ENCODE measurements at places on chromosomes 13 and 19.

- DNase-seq: no peak
Measured at GRCh38 chr13:34465423-34465922, 476.6 kb upstream of the NBEA start.

DNA sequence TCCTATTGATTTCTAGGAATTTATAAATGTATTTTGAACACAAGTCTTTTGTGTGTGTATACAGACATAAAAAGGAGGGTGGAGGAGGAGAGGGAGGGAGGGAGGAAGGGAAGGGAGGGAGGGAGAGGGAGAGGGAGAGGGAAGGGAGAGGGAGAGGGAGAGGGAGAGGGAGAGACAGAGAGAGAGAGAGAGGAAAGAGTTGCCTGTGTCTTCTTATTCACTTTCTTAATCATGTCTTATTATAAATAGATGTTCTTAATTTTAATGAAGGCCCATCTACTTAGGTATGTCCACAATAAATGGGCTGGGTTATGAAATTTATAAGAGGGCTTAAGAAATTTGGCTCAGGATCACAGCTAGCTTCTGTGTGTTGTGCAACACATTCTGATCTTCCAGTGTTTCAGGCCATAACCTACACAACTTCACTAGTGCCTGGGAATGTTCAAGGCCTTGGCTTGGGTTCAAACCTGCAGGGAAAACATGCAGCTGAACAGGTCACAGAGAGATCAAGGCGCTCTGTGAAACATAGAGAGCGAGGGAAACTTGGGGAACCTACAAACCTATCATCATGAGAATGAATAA, 39.3 kb downstream of the ZNF45 start:
- DNase-seq: no peak

GRCh38 chr13:36193151-36193855, 21.1 kb downstream of the SOHLH2 start:
- no peak for DNase-seq

- DNase-seq: no peak
Measured at GRCh38 chr13:53537586-53537985, 509.0 kb downstream of the OLFM4 start.

DNA sequence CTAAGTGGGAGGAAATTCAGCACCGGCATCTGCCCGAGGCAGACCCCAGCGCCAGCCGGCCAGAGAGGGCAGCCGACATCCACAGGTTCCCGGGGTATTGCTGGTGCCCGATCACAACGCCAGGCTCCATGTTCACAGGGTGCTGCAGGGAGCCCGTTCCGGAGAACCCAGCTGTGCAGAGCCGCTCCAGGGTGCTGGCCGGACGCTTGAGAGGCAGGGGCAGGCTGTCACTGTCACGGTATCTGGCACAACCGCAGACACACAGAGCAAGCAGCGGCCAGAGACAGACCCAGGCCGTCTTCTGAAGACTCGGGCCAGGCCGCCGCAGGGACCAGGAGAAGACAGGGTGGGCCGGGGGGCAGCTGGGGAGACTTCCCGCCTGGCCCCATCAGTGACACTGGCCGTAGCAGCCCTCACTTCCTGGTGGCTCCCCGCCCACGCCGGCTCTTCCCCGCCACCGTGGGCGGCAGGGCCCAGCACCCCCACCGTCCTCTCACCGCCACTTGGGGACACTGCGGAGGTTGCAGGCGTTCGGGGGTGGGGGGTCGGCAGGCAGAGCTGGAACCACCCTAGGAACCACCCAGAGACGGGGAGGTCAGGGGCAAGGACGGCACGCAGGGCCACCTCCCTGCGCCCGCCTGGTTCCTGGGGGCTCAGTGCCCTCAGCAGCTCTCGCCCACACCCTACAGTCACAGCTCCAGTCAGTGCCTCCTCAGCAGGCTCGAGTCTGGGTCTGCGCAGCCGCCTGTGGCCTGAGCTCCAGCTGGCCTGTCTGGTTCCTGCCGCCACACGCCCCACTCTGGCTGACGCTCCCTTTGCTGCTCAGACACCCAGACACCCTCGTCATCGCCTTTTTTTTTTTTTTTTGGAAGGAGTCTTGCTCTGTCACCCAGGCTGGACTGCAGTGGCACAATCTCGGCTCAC, 3.8 kb downstream of the RNF126 start:
- no peak for DNase-seq

GRCh38 chr13:113468472-113469201, 15.3 kb upstream of the ADPRHL1 start:
- no peak for DNase-seq

Data from activated CD4-positive, alpha-beta T cell treated with anti-CD3 and anti-CD28 coated beads, Interleukin-10, Interleukin-2, amounts not matched to agents 100 ng/mL and 50 ng/mL, durations not matched to agents 16 hours and 8 hours (primary cell).